ENCODE measurements at places on chromosomes 3 and 15. TPM values are rescaled to one million over a fixed set of nuclear protein-coding genes. Genes with fewer than 3 reads are reported as not detected.

Gene POLR2M
- total RNA-seq = 194 TPM

Gene DUOX2
- 0.02 TPM for total RNA-seq

Gene GOLGA8G
- total RNA-seq = not detected

Gene GOLGA8T
- 0.52 TPM for total RNA-seq

Gene CIB2
- total RNA-seq = 5.2 TPM

Gene ZDHHC23
- total RNA-seq = 1.4 TPM

Gene PTX3
- 16.1 TPM for total RNA-seq

Gene DAZL
- 1.8 TPM for total RNA-seq

Gene PLCB2
- 0.75 TPM for total RNA-seq

Gene UBAP1L
- total RNA-seq = 1.1 TPM
